ENCODE measurements at places on chromosomes 2 and 18.

DNA sequence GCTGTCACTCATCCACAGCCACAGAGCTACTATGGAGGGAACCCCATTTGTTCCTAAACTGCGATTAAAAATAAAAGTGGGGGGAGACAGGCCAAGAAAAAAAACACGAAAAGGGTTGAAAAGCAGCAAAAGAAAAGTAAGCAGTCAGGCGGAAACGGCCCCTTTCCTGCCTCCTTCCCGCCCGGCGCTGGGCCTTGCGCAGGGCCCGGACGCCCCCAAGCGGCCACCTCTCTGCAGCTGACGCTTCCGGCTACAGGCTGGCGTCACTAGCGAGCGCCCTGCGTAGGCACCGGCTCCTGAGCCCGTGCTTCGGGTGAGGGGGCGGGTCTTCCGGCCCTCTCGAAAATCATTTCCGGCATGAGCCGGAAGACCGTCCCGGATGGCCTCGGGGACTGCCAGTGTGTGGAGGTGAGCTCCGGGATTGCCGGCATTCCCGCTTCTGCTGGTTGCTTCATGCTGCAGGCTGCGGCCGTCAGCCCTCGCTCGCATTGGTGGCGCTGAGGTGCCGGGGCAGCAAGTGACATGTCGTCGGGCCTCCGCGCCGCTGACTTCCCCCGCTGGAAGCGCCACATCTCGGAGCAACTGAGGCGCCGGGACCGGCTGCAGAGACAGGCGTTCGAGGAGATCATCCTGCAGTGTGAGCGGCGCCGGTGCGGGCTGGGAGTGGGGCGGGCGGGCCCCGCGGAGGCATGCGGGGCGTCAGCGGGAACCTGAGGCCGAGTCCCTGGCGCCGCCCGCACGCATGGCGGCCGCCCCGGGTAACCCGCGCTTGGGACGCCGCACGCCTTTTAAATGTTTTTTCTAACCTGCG is at the start of gene ATG16L1:
Gene ATG16L1 (plus strand): TSS at position 368 of the 811 bp plus-strand sequence. CDS start 155 bp downstream, at position 523.
- DNase-seq: peak; percentile 92

- no peak for DNase-seq
These were observed 60.4 kb downstream of the ANO7 start for GRCh38 chr2:241248897-241249296.

- no peak for DNase-seq
These were observed 114.0 kb upstream of the RND3 start for GRCh38 chr2:150601280-150602038.

DNA sequence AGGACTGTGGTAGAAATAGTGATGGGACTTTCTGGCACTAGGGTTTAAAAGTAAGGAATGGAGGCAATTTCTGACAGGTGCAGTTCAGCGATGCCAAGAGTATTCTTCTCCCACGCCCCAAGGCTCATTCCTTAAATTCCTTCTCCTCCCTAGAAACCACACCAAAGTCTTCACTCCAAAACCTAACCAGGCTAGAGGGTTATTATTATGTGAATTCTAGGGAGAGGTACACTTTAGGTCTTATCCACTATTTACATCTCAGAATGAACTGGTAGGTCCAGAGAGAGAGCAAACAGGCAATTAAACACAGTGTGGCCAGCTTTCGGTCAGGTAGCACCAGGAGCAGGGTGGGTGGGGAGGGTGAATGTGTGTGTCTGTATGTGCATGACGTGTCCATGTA is 11.4 kb downstream of the IL1F10 start:
- DNase-seq: no peak

GRCh38 chr2:240714747-240715725 is 23.4 kb downstream of the AQP12A start:
- no peak for DNase-seq
